ENCODE measurements at places on chromosomes 11 and 22.

- no peak for DNase-seq
Measured at GRCh38 chr11:128523641-128524040, 63.7 kb downstream of the ETS1 start.

- DNase-seq: peak; percentile 36
Measured at GRCh38 chr11:47572715-47573255, 6.0 kb downstream of the KBTBD4 start.

- DNase-seq: no peak
Measured at GRCh38 chr22:27466229-27466628, 335.3 kb downstream of the MN1 start.

GRCh38 chr11:125233736-125234275 lies 69.3 kb downstream of the PKNOX2 start:
- DNase-seq: no peak

DNA sequence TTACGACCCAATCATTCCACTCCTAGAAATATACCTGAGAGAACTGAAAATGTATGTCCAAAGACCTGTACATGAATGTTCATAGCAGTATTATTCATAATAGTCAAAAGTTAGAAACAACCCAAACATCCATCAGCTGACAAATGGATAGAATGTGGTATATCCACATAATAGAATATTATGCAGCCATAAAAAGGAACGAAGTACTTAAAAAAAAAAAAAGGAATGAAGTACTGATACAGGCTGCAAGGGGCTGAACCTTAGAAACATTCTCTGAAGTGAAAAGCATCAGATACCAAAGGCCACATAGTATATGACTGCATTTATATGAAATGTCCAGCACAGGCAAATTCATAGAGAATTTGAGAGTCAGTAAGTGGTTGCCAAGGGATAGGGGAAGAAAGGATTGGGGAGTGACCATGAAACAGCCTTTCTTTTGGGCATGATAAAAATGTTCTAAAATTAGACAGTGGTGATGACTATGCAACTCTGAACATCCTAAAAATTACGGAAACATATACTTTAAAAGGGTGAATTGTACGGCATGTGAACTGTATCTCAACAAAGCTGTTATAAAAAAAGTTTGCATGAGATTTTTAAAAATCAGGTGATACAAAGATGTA lies 1.8 kb downstream of the TPST2 start:
- DNase-seq: no peak

DNA sequence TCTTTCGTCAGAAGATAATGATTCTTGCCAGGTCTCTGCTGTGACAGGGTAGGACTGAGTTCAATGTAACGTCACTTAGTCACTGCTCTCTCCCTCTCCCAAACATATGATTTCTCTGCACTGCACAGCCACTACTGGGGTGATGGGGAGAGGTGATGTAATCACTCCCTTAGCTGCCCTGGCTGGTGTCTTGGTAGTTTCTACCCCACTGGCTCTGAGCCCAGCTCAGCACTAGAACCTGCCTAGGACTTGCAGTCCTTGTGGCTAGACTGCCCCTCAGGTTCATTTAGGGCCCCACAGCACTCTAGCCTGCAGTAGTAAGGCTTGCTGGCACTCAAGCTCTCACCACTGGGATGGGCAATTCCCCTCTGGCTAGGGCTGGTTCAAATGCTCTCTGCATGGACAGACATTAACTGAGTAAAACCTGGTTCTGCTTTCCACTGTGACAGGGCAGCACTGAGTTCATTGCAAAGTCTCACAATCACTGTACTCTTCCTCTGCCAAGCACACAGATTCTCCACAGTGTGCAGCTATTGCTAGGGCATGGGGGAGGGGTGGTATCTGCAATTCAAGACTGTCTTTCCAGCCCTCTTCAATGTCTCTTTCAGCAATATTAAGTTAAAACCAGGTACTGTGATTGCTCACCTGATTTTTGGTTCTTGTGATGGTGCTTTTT lies 571.4 kb upstream of the FAT3 start:
- DNase-seq: no peak
